ENCODE measurements at places on chromosomes 11 and 22.

GRCh38 chr11:77102246-77103210, at the start of gene OMP:
Gene OMP (plus strand): TSS chr11:77102840. CDS start chr11:77102840, 0 bp downstream.
- no peak for DNase-seq

GRCh38 chr11:118379497-118379896, 20.1 kb downstream of the UBE4A start:
- DNase-seq = no peak

- no peak for DNase-seq
Measured at GRCh38 chr11:79449040-79449439, 8.2 kb upstream of the TENM4 start.

DNA sequence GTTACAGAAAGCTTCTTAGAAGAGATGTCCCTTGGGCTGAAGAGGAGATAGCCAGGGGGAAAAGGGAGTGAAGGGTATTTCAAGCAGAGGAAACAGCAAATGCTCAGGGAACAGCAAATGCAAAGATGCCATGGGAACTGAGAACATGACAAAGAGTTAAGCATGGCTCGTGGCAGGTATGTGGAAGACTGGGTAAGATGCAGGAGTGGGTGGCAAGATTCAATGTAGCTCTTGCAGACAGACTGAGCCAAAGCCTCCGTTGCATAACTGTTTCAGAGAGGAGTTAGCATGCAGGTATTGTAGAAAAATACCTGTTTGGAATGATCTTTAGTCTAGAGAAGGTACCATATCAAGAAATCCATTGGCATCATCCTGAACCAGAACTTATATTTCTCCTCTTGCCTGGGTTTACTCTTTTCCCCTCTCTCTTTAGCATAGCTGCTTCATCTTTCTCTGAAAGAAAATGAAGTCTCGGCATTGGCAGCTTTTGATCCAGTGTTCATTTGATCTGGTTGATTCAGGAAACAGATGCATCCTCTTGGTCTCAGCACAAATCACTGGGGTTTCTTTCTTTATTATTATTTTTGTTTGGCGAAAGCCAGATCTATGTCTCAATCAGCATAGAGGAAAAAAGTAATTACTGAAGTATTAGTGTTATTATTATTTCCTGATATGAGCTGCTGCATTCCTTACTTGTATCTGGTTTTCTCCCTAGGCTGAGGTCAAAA, 41.7 kb upstream of the NUP160 start:
- DNase-seq = no peak

DNA sequence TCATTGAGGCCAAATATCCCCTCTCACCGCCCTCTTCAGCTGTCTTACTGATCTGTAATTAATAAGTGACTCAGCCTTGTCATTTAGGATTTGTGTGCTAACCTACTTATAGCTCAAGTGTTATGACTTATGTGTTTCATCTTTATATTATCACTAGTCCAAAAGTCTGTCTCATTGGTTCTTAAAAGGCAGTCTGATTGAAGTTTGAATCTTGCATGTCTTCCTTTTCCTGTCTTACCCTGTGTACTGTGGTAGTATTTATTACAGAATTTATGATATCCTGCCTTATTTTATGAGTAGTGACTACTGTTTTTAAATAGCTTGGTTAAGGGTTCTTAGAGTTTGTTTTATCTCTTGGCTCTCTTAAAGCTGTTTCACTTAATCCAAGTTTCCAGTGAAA, 6.3 kb downstream of the DEPDC7 start:
- DNase-seq = no peak

- DNase-seq = peak; percentile 20
Measured at GRCh38 chr11:102313238-102313940, 3.9 kb upstream of the BIRC3 start.

- no peak for DNase-seq
Measured at GRCh38 chr11:75273411-75274391, 33.1 kb downstream of the TPBGL start.

DNA sequence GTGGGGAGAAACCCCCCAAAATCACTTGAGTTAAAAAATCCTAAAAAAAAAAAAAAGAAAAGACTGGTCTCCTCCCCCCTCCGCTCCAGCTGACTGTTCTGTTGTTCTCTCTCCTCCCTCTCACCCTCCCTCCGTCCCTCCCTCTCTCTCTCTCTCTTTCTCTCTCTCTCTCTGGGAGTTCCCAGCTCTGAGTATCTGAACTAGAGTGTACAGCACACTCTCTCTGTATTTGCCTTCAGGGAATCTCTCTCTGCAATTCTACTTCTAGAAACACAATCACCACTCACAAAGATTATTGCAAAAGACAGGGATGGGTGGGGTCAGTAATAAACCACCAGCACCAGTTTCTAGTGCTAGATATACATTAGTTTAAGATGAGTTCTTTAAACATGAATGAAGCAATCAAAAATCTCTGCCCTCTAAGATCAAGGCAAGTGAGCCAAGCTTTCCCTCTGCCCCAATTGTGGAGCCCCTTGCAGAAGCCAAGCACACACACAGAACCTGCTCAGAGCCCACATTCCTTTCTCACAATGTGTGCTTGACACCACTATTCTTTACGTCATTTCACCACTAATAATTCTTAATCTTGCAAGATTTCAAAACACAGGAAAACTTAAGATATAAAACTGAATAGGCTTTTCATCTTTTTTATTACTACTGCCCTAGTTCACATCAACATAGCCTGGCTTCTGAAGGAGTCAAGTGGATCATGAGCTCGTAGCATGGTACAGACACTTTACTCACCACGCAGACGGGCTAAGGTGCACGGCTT, 133.5 kb downstream of the RBFOX2 start:
- DNase-seq = no peak

DNA sequence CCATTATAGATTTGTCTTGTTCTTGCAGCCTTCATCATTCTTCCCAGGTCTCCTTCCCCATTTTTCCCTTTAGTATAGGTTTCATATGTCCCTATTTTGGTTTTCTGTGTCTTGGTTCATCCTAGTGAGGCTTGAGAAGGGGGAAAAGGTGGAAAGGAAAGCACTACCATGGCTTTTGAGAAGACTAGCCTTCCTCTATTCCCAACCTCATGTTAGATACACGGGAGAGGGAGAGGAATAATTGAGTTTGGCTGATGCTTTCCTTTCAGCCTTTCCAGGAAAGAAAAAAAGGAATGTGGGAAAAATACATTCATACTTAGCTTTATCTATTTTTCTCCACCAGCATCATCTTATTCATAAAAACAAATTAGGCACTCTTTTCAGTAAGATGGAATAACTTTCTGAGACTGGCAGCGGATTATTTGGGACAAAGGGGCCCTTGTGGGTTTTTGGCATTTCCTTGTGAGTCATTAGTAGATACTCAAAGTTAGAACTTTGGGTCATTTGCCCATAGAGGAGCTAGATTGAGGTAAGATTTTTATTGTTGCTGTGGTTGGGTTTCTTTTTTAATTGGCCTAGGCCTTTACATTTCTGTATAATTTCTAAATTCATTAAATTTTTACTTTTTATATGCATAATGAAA, 23.8 kb downstream of the CAPRIN1 start:
- DNase-seq = no peak

GRCh38 chr11:49213026-49213560, 4.7 kb upstream of the FOLH1 start:
- DNase-seq = no peak

DNA sequence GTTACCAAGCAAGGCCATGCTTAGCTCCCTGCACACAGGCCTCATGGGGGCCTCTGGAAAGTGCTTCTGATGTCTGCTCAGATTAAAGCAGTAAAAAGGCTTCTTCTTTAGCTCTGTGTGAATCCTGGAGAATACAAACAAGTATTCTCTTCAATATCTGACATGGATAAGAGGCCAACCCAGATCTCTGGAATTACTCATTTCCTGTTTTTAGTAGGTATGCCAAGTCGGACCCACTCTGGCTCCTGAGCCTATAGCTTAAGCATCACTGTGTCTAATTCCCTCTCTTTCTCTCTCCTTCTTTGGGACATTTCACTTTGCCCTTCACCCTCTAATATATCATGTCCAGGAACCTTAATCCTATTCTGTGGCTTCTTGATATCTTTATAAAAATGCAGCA, 529.6 kb upstream of the CCDC90B start:
- DNase-seq = no peak

GRCh38 chr11:70861559-70861958, 390.8 kb downstream of the SHANK2 start:
- no peak for DNase-seq

DNA sequence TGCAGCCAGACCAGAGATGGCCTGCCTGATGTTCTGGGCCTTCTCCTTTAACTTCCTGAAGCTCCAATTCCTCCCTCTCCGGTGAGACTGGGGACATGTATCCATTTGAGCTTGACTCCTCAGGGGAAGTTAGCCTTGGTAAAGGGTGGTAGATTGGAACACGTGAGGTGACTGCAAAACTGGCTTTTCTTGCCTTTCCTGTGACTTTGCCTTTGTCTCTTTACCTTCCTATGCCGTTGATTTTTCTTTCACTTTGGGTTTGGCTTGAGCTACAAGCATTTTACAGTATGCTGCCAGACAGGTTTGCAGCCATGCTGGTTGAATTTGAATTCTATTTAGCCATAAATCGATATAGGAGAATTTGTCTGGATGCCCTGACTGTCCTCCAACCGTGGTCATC, 16.8 kb upstream of the GLYATL1 start:
- no peak for DNase-seq

DNA sequence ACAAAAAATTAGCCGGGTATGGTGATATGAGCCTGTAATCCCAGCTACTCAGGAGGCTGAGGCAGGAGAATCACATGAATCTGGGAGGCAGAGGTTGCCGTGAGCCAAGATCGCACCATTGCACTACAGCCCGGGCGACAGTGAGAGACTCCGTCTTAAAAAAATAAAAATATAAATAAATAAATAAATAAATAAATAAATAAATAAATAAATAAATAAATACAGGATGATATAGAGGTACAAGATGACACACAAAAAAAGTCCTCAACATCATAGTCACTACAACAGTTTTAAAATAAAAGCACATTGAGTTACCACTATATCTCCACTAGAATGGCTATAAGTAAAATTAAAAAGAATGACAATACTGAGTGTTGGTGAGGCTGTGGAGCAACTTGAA, 97.8 kb downstream of the ALX4 start:
- no peak for DNase-seq
